ENCODE measurements at places on chromosomes 2 and 18.

GRCh38 chr2:46719487-46719886, 196.1 kb downstream of the MCFD2 start:
- DNase-seq, result no peak

GRCh38 chr2:68710336-68710735, 24.3 kb upstream of the ARHGAP25 start:
- DNase-seq, result no peak

GRCh38 chr18:77162580-77162979, 30.0 kb upstream of the MBP start:
- no peak for DNase-seq

DNA sequence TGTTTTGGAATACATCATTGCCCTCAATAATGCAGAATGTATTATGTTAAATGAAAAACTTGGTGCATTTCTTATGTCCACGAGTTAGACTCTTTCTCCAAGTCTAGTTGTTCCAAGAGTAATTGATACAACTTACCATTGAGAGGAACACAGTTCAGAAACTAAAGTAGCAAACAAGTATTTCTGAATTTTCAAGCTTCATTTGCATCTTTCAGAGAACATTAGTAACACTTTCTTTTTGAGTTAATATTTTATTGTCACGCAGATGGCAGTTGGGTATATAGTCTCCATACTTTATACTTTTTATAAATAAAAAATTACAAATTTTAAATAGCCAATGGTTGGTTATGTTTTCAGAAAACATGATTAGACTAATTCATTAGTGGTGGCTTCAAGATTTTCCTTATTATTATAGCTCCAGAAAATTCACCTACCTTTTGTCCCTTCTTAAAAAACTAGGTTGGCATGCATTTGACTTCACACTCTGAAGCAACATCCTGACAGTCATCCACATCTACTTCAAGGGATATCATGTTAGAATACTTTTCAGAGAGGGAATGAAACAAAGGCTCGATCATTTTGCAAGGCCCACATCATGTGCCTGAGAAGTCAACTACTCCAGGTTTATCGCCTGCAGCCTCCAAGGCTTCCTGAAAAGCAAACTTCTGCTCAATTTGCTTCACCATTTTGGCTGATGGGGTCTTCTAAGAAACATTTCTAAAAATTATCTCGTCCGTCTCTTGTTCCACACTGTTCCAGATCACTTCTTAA, 29.9 kb downstream of the LYPD6B start:
- no peak for DNase-seq

DNA sequence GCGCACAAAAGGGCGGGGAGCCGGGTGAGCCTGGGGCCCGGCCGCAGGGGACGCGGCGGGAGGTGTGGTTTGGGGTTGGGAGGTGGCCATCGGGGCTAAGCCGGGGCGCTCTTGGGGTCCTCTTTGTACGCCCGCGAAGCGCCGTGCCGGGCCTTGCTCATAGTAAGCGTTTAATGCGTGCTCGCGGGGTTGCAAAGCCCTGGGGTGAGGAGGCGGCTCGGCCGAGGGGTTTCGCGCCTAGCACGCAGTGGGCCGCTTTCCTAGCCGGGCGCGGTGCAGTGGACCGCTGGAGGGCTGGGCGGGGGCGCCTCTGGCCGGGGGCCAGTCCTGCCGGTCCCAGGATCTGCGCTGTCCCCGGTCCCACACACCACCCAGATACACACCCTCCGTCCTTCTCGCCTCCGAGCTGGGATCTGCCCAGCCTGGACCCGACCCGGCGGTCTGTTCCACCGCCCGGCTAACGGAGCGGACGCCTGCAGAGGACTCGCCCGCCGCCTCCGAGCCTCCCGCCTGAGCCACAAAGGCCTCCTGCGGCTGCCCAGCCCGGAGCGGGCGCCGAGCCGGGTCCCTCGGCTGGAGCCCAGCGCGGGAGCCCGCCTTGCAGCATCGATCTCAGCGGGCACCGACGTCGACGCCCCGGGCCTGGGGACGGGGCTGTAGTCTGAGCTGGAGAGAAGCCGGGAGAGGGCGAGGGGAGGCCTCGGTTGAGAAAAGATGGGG, 564 bp downstream of the DPYSL5 start:
- DNase-seq, result no peak

DNA sequence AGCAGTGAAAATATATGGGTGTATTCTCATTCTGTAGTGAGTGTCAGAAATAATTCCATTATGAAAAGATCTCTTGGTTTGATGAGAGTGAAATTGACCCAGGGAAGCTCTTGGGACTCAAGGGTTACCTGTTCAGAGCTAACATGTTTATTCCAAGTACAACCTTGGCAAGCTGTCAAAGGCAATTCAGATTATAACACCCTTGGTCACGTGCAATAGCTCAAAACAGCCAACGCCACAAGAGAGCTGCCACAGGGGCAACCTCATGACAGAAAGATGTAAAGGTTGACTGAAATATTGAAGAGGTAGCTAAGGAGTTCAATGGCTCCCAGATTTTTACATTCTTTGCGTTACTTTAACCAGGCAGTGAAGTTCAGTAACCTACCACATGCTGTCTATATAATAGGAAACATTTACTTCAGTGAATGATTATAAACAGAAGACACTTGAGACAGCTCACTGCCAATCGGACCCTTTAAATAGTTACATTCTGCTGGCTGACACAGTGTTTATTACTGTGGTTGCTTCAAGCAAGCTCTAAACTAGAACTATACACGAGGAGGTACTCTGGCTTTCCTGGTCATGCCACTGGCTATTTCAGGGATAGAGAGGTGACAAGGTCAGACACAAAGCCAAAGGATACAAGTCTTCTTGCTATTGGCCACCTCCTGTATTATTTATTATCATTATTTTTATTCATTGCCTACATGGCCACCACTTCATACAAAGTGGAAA, 187.3 kb downstream of the PID1 start:
- DNase-seq, result no peak

- DNase-seq, result no peak
Measured at GRCh38 chr2:32360416-32360815, 3.6 kb downstream of the BIRC6 start.

GRCh38 chr2:223155956-223156355, 104.0 kb downstream of the KCNE4 start:
- no peak for DNase-seq

- DNase-seq, result no peak
Measured at GRCh38 chr2:155151945-155152344, 453.4 kb downstream of the KCNJ3 start.

GRCh38 chr2:218582076-218582475, 13.4 kb downstream of the CNOT9 start:
- DNase-seq, result no peak

- no peak for DNase-seq
Measured at GRCh38 chr2:208491641-208492040, 85.0 kb downstream of the PTH2R start.

DNA sequence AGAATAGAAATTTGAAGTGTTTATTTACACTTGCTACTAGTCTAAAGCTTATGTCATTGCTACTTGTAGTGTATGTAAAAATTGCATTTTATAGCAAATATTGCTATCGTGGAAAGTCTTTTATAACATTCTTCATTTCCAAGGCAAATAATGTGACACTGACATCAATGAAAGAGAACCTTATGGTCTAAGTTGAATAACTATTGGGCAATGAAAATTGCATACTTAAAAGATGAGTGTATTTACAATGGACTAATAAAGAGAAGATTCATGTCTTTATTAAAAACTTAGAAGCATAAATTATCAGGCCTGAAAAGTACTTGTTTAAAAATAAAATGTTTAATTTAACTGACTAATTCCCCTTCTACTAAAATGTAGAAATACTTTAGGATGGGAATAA, 82.2 kb downstream of the LRP1B start:
- DNase-seq, result no peak

DNA sequence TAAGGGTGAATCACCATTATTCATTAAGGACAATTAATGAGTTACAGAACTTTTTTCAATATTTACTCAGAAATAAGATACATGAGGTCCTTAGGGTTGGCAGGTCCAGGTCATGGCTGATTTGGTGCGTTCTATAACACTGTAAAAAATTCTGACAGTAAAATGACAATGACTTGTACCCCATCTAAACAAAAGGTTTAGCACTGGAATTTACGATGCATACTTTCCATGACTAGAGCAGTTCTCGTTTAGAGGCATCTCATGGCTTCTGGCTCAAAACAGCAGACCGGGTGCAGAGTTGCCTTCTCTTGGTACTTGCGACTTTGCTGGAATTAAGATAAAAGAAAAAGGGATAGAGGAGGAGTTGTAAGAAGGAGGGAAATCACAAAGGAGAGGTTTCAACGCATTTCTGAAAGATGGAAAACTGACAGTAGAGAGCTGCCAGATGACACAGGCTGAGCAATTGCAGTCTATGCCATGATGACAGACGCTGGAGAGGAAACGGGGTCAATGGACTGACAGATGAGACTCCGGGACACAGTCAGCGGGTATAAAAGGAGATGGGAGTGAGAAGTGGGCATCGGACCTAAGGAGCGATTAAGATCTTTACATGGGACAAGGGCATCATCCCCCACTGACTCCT, 4.1 kb upstream of the CYS1 start:
- no peak for DNase-seq

DNA sequence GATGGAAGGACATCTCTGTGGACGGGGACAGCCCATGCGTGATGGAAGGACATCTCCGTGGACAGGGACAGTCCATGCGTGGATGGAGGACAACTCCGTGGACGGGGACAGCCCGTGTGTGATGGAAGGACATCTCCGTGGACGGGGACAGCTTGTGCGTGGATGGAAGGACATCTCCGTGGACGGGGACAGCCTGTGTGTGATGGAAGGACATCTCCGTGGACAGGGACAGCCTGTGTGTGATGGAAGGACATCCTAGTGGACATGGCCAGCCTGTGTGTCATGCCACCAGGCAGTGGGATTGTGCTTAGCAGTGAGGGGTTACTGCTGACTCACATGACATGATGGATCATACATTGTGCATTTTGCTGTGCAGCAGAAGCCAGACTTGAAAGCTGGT, 30.0 kb upstream of the NFATC1 start:
- DNase-seq, result no peak

DNA sequence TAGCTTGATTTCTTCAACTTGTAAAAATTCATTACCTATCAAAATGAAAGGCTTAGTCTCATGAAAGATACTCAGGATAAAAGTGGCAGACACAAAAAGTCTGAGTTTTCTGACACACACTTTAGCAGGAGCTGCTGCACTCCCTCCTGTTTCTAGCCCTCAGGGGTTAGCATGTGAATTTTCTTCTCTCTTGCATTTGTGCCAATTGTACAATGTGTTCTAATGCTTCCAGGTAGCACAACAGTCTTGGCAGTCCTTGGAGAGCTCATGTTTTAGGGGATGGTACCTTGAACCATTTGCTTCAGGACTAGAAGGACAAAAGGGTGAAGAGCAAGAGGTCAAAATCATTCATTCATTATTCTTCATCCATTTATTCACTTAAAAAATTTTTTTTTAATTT, 316.8 kb downstream of the AFF3 start:
- no peak for DNase-seq

GRCh38 chr18:11851806-11852337, 659 bp downstream of the CHMP1B start:
- peak; percentile 20 for DNase-seq

DNA sequence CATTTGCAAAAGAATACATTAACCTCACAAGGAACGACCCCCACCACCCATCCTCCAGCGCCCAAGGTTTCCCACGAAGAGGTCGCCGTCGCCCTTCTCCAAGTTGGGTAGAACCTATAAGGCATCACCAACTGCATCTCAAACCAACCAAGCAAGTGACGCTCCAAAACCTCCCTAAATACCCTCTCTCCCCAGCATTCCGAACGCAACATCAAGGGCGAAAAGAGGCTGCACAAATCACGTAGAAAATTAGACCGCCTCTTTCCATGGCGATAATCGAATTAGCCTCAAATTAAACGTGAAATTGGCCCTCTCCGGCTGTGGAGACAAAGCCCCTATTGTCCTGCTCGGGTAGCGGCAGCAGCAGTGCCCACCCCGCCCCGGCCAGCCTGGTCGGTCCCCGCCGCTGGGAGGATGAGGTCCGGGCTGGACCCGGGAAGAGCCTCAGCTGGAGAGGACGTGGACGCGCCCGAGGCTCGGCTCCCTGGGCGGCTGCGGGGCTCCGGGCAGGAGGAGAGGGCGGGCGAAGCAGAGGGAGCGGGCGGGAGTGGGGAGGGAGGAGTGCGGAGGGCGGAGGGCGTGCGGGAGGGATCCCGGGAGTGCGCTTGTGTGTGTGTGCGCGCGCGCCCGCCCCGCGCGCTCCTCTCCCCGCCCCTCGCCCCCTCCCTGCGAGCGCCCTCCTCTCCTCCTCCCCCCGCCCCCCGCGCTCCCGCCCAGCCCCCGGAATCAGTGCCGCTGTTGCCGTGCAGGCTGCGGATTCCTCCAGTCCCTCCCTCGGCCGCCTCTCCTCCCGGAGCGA, at the start of gene SPTBN1:
Gene SPTBN1, plus strand, starts transcription at position 765 of the 799 bp plus-strand sequence. CDS start 70,092 bp downstream, outside the sequence.
- no peak for DNase-seq

GRCh38 chr2:180520921-180521581, 459.4 kb upstream of the UBE2E3 start:
- DNase-seq, result no peak

- no peak for DNase-seq
Measured at GRCh38 chr2:237590272-237591140, at the start of gene RAB17. TSS of gene RAB17 (minus strand) at chr2:237590734. CDS start at chr2:237586154, 4,580 bp downstream.

- DNase-seq, result no peak
Measured at GRCh38 chr18:44712025-44712424, 31.3 kb downstream of the SETBP1 start.

DNA sequence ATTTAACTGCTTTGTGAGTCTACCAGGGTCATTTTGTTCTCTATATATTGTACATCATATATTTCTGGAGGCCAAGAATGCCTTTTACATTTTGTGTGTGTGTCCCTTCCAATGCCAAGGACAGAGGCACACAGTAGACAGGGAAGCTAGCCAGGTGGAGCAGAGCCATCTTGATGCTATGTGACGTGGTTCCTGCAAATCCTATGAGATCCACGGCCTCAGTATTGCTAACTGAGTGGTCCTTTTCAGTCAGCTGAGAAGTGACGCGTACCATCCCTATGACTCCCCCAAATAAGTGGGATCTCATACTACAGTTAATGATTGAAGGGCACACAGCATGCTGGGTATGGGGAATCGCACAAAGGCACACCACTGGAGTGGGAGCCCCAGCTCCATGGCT, 27.3 kb downstream of the CCDC141 start:
- DNase-seq, result no peak

- no peak for DNase-seq
Measured at GRCh38 chr2:179467111-179467510, 202.5 kb upstream of the SESTD1 start.

- DNase-seq, result no peak
Measured at GRCh38 chr2:241617431-241618154, 19.4 kb downstream of the THAP4 start.

- DNase-seq, result no peak
Measured at GRCh38 chr2:57698935-57699449, 347.6 kb upstream of the VRK2 start.

- DNase-seq, result no peak
Measured at GRCh38 chr2:4533806-4534205, 830.4 kb downstream of the DCDC2C start.

DNA sequence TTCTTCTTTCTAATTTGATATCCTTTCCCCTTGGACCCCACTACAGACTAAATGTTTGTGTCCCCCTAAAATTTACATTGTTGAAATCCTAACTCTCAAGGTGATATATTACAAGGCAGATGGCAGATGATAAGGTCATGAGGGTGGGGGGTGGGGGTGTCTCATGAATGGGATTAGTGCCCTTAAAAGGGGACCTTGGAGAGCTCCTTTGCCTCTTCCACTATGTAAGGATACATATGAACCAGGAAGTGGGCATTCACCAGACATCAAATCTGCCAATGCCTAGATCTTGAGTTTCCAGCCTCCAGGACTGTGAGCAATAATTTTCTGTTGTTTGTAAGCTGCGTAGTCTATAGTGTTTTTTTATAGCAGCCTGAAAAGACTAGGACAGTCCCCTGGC, 89.1 kb downstream of the PLA2R1 start:
- no peak for DNase-seq

All from stimulated activated CD4-positive, alpha-beta T cell treated with anti-CD3 and anti-CD28 coated beads, Interleukin-15, amount 100 ng/mL, for 1 hour (primary cell).